ENCODE measurements at places on chromosomes 6 and 20. TPM values are rescaled to one million over a fixed set of nuclear protein-coding genes. Genes with fewer than 3 reads are reported as not detected.

AIF1 gene
- total RNA-seq = 6.4 TPM

TXNDC5 gene
- total RNA-seq = 38.6 TPM

VSX1 gene
- 0.18 TPM for total RNA-seq

C6orf163 gene
- total RNA-seq = 12.3 TPM

KIZ gene
- 13.1 TPM for total RNA-seq

RPS6KA2 gene
- 16.2 TPM for total RNA-seq

ASIP gene
- not detected for total RNA-seq

MATN4 gene
- total RNA-seq = not detected

PNLDC1 gene
- not detected for total RNA-seq

FAM50B gene
- total RNA-seq = 10.1 TPM

GJA10 gene
- total RNA-seq = not detected

SYCP2 gene
- 4.2 TPM for total RNA-seq

EDN3 gene
- 1.2 TPM for total RNA-seq

KIF25 gene
- total RNA-seq = 0.64 TPM

HLA-DRB1 gene
- total RNA-seq = 0.73 TPM

HIVEP1 gene
- 26.4 TPM for total RNA-seq

SLC2A10 gene
- 8.0 TPM for total RNA-seq

SEMG1 gene
- total RNA-seq = not detected

NKX2-4 gene
- total RNA-seq = not detected

HCRTR2 gene
- total RNA-seq = 10.2 TPM

HLA-DOB gene
- total RNA-seq = not detected

ATP6V1G2 gene
- 48.2 TPM for total RNA-seq

TNFRSF6B gene
- 0.82 TPM for total RNA-seq

MUCL3 gene
- total RNA-seq = not detected

UBD gene
- not detected for total RNA-seq

CALHM4 gene
- not detected for total RNA-seq

PRDM1 gene
- total RNA-seq = 0.45 TPM

PPIL6 gene
- 14.5 TPM for total RNA-seq

FGD2 gene
- 3.1 TPM for total RNA-seq

OR2H2 gene
- not detected for total RNA-seq

ZSCAN23 gene
- 19.9 TPM for total RNA-seq

LAMA2 gene
- total RNA-seq = 30.8 TPM

PDYN gene
- 0.45 TPM for total RNA-seq

TAGAP gene
- total RNA-seq = 2.4 TPM

GPR6 gene
- 0.27 TPM for total RNA-seq

OR2B6 gene
- not detected for total RNA-seq

PPP1R14C gene
- 30.2 TPM for total RNA-seq

NRSN1 gene
- total RNA-seq = 26.8 TPM

CRISP2 gene
- 0.54 TPM for total RNA-seq

IMPG1 gene
- total RNA-seq = 0.36 TPM

OPRL1 gene
- 9.5 TPM for total RNA-seq

DNAH8 gene
- 0.09 TPM for total RNA-seq

TUBB2A gene
- total RNA-seq = 485 TPM

TMEM239 gene
- total RNA-seq = not detected

RAET1L gene
- not detected for total RNA-seq

PRR18 gene
- total RNA-seq = 0.54 TPM

GSTA1 gene
- not detected for total RNA-seq

NXT1 gene
- total RNA-seq = 11.4 TPM

ASF1A gene
- 31.0 TPM for total RNA-seq

MANEA gene
- 18.5 TPM for total RNA-seq

SLC17A9 gene
- 0.36 TPM for total RNA-seq

NR2E1 gene
- total RNA-seq = not detected

PRDM13 gene
- 4.7 TPM for total RNA-seq

Data from cerebellum (tissue), 4 donors.